ENCODE measurements at places on chromosomes 7 and 10. TPM values are rescaled to one million over a fixed set of nuclear protein-coding genes. Genes with fewer than 3 reads are reported as not detected.

GRCh38 chr7:64992971-64993370, 2.1 kb upstream of the ZNF117 start:
- no peaks in the 10 kb centered on the region for H3K27me3 ChIP-seq
- H3K36me3 ChIP-seq, result peaks cover 50% of the 10 kb centered on the region
- no peak overlapping the region for H3K4me3 ChIP-seq
- no peak for DNase-seq

The SEMA3C gene
- total RNA-seq, result not detected

- H3K36me3 ChIP-seq, result no peaks in the 10 kb centered on the region
- no peak overlapping the region for H3K27ac ChIP-seq
- H3K27me3 ChIP-seq, result no peaks in the 10 kb centered on the region
- H3K4me1 ChIP-seq, result no peaks in the 10 kb centered on the region
These were observed 706.9 kb upstream of the GHITM start for GRCh38 chr10:83432261-83433045.

The GFRA1 gene
- not detected for total RNA-seq

The LIPM gene
- total RNA-seq, result not detected

GRCh38 chr10:69360485-69361302, 56.0 kb downstream of the TACR2 start:
- H3K27ac ChIP-seq, result no peak overlapping the region
- no peak overlapping the region for H3K4me3 ChIP-seq
- no peak for DNase-seq
- no peaks in the 10 kb centered on the region for H3K36me3 ChIP-seq
- peaks cover 32% of the 10 kb centered on the region for H3K4me1 ChIP-seq

Measured in natural killer cell treated with Interleukin-12 subunit alpha and Interleukin-12 subunit beta and Interleukin-15 and Interleukin-18, amount 100 ng/mL, for 72 hours (primary cell).